ENCODE measurements at places on chromosomes 13 and 19. TPM values are rescaled to one million over a fixed set of nuclear protein-coding genes. Genes with fewer than 3 reads are reported as not detected.
A peak's percentile ranks its signal among the peaks of the same experiment; 100 is the strongest.

DNA sequence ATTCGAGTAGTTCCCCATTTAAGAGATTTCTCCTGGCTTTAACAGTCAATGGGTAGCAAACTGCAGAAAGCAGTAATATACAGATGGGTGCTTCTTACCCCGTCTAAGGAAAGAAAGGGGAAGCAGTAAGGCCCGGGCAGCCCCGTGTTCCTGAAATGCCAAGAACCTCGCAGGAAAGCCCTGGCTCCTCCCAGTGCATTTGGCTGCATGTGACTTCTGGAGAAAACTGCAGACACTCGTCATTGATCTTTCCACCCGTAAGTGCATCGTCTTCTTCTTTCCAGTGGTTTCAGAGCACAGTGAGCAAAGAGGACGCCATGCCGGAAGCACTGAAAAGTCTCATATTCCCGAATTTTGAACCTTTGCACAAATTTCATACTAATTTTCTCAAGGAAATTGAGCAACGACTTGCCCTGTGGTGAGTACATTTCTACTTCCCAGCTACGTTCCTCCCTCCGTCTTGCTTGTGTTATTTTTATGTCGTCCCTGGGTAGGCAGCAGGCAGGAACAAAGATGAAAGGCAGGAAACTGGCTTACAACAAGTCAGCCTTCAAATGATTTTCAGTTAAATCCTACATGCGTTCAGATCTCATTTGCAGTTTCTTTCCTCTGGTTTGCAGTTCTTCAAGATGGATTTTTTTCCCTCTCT lies 165.2 kb downstream of the STK24 start:
- H3K27ac ChIP-seq = no peak overlapping the region
- no peaks in the 10 kb centered on the region for H3K4me1 ChIP-seq
- no peaks in the 10 kb centered on the region for H3K36me3 ChIP-seq
- H3K4me3 ChIP-seq = no peak overlapping the region
- peak; percentile 31 for DNase-seq
- H3K27me3 ChIP-seq = no peaks in the 10 kb centered on the region

Gene CNFN
- not detected for total RNA-seq

Gene MBD3L3
- total RNA-seq = not detected

Gene TEX101
- total RNA-seq = not detected

- H3K36me3 ChIP-seq = no peaks in the 10 kb centered on the region
- no peaks in the 10 kb centered on the region for H3K27me3 ChIP-seq
- H3K27ac ChIP-seq = no peak overlapping the region
- no peak overlapping the region for H3K4me3 ChIP-seq
- no peak for DNase-seq
- no peaks in the 10 kb centered on the region for H3K4me1 ChIP-seq
Measured at GRCh38 chr13:60655256-60655655, 258.2 kb downstream of the TDRD3 start.

- DNase-seq = no peak
- H3K36me3 ChIP-seq = no peaks in the 10 kb centered on the region
- no peak overlapping the region for H3K27ac ChIP-seq
- H3K27me3 ChIP-seq = no peaks in the 10 kb centered on the region
- H3K4me1 ChIP-seq = no peaks in the 10 kb centered on the region
Measured at GRCh38 chr13:95159458-95159857, 141.8 kb downstream of the ABCC4 start.

DNA sequence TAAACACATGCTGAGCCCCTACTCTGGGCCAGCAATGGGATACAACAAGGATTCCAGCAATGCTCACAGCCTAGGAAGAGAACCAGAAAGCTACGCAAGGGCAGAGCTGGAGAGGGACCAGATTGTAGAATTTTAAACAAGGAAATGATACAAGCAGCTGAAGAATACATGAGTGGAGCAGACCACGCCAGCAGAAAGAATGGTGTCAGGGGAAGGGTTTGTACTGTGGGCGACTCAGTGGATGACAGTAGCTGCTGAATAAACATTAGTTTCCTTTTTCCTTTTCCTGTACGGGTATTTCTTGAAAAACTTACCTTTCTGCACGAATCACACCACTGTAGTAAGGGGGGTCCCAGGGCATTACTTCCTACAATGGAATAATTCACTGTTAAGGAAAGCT lies 30.7 kb downstream of the MIPEP start:
- no peak overlapping the region for H3K4me3 ChIP-seq
- no peaks in the 10 kb centered on the region for H3K4me1 ChIP-seq
- no peak overlapping the region for H3K27ac ChIP-seq
- no peaks in the 10 kb centered on the region for H3K36me3 ChIP-seq

Gene B3GNT3
- 0.20 TPM for total RNA-seq

Gene ZNF536
- 42.6 TPM for total RNA-seq

- no peaks in the 10 kb centered on the region for H3K27me3 ChIP-seq
- no peak for DNase-seq
Measured at GRCh38 chr13:44271031-44271455, 102.6 kb upstream of the SERP2 start.

Gene CTXN1
- total RNA-seq = 4.1 TPM

GRCh38 chr13:38530492-38530891 lies 156.4 kb upstream of the FREM2 start:
- H3K4me1 ChIP-seq = no peaks in the 10 kb centered on the region
- no peaks in the 10 kb centered on the region for H3K27me3 ChIP-seq
- H3K36me3 ChIP-seq = no peaks in the 10 kb centered on the region
- H3K4me3 ChIP-seq = no peak overlapping the region
- no peak for DNase-seq

DNA sequence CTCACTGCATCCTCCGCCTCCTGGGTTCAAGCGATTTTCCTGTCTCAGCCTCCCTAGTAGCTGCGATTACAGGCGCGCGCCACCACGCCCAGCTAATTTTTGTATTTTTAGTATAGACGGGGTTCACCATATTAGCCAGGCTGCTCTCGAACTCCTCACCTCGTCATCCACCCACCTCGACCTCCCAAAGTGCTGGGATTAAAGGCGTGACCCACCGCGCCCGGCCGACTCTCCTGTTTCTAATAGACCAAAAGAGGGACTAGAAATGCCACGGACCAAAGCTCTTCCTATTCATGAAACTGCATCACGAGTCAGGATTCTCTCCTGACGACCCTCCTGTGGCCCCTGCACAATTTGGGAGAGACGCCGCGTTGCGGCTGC lies 563 bp downstream of the ZNF43 start:
- H3K36me3 ChIP-seq = no peaks in the 10 kb centered on the region
- DNase-seq = no peak

DNA sequence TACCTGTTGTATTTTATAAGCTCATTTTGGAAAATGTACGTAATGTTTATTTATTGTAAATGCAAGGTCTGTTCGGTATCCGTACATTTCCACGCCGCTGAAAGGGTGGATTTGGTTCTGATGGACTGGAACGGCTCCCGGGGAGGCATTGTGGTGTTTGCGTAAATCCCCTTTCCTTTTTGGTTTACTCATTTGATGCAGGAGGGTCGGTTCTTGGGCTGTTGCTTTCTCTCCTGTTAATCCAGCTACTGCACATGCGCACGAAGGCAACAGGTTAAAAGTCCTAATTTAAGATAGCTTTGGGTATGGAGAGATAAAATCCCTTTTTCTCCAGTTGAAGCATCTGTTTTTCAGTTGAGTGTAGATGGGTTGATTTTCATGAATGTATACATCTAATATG lies 224.4 kb downstream of the TM9SF2 start:
- no peaks in the 10 kb centered on the region for H3K4me1 ChIP-seq
- H3K36me3 ChIP-seq = no peaks in the 10 kb centered on the region
- H3K4me3 ChIP-seq = no peak overlapping the region
- H3K27me3 ChIP-seq = no peaks in the 10 kb centered on the region

Gene CGB1
- total RNA-seq = not detected

DNA sequence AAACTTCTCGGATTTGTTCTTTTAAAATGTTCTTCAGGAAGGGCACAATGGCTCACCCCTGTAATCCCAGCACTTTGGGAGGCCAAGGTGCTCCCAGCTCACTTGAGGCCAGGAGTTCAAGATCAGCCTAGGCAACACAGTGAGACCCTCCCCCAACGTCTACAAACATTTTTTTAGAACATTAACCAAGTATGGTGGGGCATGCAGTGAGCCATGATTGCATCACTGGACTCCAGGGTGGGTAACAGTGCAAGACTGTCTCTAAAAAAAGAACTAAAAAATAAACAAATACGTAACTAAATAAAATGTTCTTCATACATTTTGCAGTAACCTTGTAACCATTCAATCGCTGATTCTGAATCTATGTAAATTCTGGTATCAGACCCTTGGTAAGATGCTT lies 2.1 kb upstream of the IPO5 start:
- DNase-seq = no peak
- H3K4me3 ChIP-seq = no peak overlapping the region
- no peak overlapping the region for H3K27ac ChIP-seq
- no peaks in the 10 kb centered on the region for H3K4me1 ChIP-seq

Gene TUBA3C
- total RNA-seq = not detected

Gene STOML3
- total RNA-seq = not detected

DNA sequence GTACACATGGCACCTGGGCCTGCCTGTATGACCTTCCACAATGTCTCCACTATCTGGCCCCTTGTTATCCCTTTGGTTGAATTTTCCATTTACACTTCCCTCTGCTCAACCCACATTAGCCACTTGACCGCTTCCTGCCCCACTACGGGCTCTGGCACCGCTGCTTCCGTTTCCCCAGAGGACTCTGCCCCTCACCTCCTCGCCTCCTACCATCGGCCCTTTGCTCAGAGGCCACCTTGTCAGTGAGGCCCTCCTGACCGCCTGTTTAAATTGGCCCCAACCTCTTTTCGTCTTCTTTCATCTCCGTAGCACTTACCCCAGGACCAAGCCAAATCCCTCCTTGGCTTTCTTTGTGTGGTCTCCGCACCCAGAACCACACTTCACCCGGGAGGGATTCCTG lies 47.4 kb downstream of the SOX1 start:
- no peak overlapping the region for H3K27ac ChIP-seq
- H3K4me1 ChIP-seq = no peaks in the 10 kb centered on the region
- DNase-seq = no peak

DNA sequence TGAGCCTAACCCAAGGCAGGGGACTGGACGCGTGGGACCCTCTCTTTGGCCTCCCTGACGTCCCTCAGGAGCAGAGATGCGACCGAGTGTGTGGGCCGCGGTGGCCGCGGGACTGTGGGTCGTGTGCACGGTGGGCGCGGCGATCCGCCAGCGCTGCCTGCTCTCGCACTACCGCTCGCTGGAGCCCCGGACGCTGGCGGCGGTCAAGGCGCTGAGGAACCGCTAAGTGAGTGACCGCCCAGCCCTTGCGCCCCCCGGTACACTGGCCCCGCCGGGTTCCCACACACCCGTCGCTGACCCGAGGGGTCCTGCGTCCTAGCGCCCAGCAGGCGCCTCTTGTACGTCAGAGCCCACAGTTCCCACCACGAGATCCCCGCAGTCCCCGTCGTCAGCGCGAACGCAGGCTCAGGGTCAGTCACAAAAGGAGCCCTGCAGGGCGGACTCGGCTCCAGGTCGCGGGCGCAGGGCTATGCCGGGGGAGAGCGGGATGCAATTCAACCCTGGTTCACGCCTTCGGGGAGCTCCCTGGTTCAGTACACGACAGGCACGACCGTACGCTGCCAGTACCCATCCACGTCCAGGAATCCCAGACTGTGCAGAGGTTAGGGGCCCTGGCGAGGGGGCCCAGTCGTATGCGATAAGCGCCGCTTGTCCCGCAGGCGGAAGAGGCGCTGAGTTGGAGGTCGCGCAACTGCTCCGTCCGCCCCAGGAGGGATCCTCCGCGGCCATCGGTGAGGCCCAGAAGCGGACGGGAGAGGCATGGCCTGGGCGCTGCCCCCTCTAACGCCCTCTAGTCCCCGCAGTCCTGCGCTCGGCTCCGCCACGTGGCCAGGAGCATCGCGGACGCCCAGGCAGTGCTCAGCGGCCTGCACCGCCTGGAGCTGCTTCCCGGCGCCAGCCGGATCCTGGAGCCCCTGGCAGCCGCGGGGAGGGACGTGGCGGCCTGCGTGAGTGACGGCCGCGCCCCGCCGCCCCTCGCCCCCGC lies 3.6 kb upstream of the IFNL2 start:
- H3K27me3 ChIP-seq = no peaks in the 10 kb centered on the region
- H3K36me3 ChIP-seq = no peaks in the 10 kb centered on the region
- H3K27ac ChIP-seq = no peak overlapping the region
- DNase-seq = no peak

Gene PSG3
- not detected for total RNA-seq

DNA sequence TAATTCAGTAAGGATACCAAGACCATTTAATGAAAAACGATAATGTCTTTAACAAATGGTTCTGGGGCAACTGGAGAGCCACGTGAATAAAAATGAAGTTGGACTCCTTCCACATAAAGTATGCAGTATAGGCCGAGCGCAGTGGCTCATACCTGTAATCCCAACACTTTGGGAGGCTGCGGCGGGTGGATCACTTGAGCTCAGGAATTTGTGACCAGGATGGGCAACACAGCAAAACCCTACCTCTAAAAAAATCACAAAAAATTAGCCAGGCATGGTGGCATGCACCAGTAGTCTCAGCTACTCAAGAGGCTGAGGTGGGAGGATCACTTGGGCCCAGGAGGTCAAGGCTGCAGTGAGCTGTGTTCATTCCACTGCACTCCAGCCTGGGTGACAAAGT lies 20.6 kb upstream of the CD33 start:
- H3K27ac ChIP-seq = no peak overlapping the region
- no peaks in the 10 kb centered on the region for H3K27me3 ChIP-seq
- DNase-seq = no peak
- H3K4me3 ChIP-seq = no peak overlapping the region
- no peaks in the 10 kb centered on the region for H3K4me1 ChIP-seq
- no peaks in the 10 kb centered on the region for H3K36me3 ChIP-seq

Gene KANK3
- 13.8 TPM for total RNA-seq

GRCh38 chr13:21639561-21639960 lies 31.3 kb upstream of the FGF9 start:
- no peak for DNase-seq
- H3K4me3 ChIP-seq = no peak overlapping the region
- no peaks in the 10 kb centered on the region for H3K27me3 ChIP-seq
- H3K36me3 ChIP-seq = no peaks in the 10 kb centered on the region
- no peaks in the 10 kb centered on the region for H3K4me1 ChIP-seq

GRCh38 chr19:10817291-10818038 lies 18.5 kb downstream of the TMED1 start:
- peak overlapping the region; percentile 16 for H3K4me3 ChIP-seq
- H3K27ac ChIP-seq = peak overlapping the region; percentile 58
- peak; percentile 73 for DNase-seq
- H3K27me3 ChIP-seq = no peaks in the 10 kb centered on the region

DNA sequence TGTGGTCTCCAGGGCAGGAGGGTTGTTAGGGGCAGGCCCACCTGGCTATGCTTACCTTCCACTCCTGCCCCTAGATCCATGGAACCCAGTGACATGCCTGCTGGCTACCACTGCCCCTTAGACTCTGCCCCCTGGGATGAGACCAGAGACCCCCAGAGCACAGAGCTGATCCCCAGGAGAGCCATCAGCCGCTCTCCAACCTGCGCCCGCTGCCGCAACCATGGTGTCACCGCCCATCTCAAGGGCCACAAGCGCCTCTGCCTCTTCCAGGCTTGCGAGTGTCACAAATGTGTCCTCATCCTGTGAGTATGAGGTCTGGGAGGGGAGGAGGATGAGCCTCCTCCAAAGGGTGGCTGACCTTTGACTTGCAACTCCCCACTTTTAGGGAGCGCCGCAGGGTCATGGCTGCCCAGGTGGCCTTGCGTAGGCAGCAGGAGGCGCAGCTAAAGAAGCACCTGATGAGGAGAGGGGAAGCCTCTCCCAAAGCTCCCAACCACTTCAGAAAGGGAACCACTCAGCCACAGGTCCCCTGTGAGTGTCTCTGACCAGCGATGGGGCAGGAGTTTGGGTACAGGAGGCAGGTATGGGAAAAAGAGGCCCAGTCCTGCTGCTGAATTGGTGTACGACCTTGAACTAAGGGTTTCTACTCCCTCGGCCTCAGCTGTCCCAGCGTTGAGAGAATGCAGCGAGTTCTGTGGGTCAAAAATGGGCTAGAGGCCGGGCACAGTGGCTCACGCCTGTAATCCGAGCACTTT lies 2.7 kb downstream of the DMRTC2 start:
- no peaks in the 10 kb centered on the region for H3K36me3 ChIP-seq
- H3K4me1 ChIP-seq = no peaks in the 10 kb centered on the region
- peaks cover 23% of the 10 kb centered on the region for H3K27me3 ChIP-seq
- no peak overlapping the region for H3K27ac ChIP-seq
- no peak overlapping the region for H3K4me3 ChIP-seq

Data from tibial nerve (tissue), 4 donors.